Thoracic aorta (tissue), 2 donors: ENCODE measurements at places on chromosomes 3 and 15. TPM values are rescaled to one million over a fixed set of nuclear protein-coding genes. Genes with fewer than 3 reads are reported as not detected.

DNA sequence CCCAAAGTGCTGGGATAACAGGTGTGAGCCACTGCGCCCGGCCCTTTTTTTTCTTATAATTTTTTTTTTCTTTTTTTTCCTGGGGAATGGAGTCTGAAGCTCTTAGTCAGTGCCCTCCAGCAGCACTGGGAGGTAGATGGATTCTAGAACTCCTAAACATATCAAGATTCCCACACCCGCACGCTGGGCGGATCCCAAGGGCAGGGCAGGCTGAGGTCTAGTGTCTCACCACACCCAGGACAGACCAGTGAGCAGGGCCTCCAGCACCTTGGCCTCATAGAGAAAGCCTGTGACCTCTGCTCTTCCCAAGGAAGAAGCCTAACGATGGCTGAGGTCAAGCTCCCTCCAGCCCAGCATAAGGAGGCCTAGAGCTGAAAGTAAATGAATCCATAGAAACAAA is 153.7 kb upstream of the MEF2A start:
- H3K4me1 ChIP-seq, result peaks cover 29% of the 10 kb centered on the region
- H3K4me3 ChIP-seq, result no peak overlapping the region
- no peak overlapping the region for H3K27ac ChIP-seq
- DNase-seq, result no peak

DNA sequence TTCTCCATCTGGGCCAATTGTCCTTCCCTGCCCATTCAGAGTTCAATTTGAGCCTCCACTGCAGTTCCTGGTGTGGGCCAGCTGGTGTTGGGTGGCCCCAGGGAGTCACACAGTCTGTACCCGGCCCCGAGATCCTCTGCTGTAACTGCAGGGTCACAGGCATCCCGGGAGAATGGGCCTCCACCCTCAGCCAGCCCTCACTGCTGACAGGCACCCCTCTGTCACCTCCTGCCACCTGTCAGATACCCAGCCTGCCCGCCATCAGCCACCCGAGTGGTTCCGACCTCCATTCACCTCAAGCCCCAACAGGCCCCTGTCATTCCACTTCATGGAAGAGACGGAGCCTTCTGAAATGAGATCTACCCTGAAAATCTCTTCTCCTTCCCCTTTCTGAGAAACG is 73.2 kb downstream of the ST8SIA2 start:
- H3K27ac ChIP-seq, result no peak overlapping the region
- no peak for DNase-seq
- no peaks in the 10 kb centered on the region for H3K36me3 ChIP-seq
- no peak overlapping the region for H3K4me3 ChIP-seq
- H3K27me3 ChIP-seq, result no peaks in the 10 kb centered on the region

KAT2B gene
- 48.0 TPM for total RNA-seq

FBXL22 gene
- 62.1 TPM for total RNA-seq

DNA sequence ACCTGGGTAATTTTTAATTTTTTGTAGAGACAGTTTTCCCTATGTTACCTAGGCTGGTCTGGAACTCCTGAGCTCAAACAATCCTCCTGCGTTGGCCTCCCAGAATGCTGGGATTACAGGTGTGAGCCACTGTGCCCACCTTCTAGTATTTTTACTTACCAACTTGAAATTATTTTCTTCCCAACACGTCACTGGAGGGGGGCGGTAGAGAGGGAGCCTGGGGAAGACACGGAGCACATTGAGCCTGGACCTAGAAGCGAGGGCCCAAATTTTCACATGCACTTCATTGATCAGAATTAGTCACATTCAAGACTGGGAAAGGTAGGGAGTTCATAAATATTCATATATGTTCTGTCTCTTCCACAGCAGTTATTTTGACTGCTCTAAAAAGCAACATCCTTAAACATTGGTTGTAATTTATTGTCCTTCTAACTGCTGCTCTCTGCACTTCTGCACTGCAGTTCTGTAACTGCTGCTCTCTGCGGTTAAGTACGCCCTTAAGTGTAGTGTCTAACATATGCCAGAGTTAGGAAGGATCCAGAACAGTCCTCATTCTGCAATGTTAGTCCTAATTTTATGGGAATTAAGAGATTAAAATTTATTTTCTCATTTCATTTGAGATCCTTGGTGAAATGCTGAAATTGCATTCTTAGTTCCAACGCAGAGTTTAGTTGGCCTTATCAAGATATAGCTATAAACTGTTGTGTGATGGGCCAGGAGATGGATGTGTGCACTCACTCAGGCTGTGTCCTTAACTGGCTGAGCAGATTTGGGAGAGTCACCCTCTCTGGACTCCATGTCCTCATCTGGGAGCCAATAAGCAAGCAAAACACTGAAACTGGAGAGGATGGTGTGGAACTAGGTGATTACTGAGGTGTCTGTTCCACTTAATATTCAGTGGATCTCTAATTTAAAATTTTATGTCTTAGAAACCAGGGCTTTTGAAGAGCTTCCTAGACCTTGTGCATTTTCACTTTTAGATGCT is 98.2 kb downstream of the STRIT1 start:
- no peaks in the 10 kb centered on the region for H3K36me3 ChIP-seq
- H3K4me3 ChIP-seq, result no peak overlapping the region
- H3K27ac ChIP-seq, result no peak overlapping the region
- H3K4me1 ChIP-seq, result no peaks in the 10 kb centered on the region
- no peak for DNase-seq

- no peak overlapping the region for H3K27ac ChIP-seq
- H3K4me3 ChIP-seq, result no peak overlapping the region
- H3K27me3 ChIP-seq, result no peaks in the 10 kb centered on the region
- no peaks in the 10 kb centered on the region for H3K36me3 ChIP-seq
- no peak for DNase-seq
These were observed 83.3 kb upstream of the SLITRK3 start for GRCh38 chr3:165279471-165279870.

GRCh38 chr15:21262851-21263425 is 177.4 kb downstream of the POTEB3 start:
- DNase-seq, result no peak
- no peaks in the 10 kb centered on the region for H3K27me3 ChIP-seq
- H3K27ac ChIP-seq, result no peak overlapping the region
- no peak overlapping the region for H3K4me3 ChIP-seq

GPD1L gene
- 49.1 TPM for total RNA-seq

- no peak overlapping the region for H3K4me3 ChIP-seq
- H3K4me1 ChIP-seq, result no peaks in the 10 kb centered on the region
- no peaks in the 10 kb centered on the region for H3K36me3 ChIP-seq
- H3K27me3 ChIP-seq, result no peaks in the 10 kb centered on the region
These were observed 12.8 kb upstream of the MTMR10 start for GRCh38 chr15:31004220-31004733.

LRRIQ4 gene
- total RNA-seq, result not detected
